Effector memory CD4-positive, alpha-beta T cell (primary cell): ENCODE measurements at places on chromosomes 5 and 9.

- no peak for DNase-seq
These were observed 15.6 kb downstream of the MTX3 start for GRCh38 chr5:79975422-79975821.

GRCh38 chr9:115442054-115442453 lies 324.1 kb upstream of the TNC start:
- no peak for DNase-seq

- DNase-seq: no peak
These were observed 63.1 kb upstream of the SMARCA2 start for GRCh38 chr9:1952001-1952400.

DNA sequence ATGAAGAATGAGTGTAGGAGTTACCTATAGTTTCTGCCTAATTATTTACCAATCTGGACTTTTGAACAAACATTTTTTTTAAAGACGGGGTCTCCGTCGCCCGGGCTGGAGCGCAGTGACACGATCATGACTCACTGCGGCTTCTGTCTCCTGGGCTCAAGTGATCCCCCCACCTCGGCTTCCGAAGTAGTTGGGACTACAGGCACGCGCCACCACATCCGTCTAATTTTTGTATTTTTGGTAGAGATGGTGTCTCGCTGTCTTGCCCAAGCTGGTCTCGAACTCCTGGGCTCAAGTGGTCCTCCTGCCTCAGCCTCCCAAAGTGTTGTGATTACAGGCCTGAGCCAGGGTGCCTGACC lies 1.5 kb downstream of the CTNNA1 start:
- no peak for DNase-seq

DNA sequence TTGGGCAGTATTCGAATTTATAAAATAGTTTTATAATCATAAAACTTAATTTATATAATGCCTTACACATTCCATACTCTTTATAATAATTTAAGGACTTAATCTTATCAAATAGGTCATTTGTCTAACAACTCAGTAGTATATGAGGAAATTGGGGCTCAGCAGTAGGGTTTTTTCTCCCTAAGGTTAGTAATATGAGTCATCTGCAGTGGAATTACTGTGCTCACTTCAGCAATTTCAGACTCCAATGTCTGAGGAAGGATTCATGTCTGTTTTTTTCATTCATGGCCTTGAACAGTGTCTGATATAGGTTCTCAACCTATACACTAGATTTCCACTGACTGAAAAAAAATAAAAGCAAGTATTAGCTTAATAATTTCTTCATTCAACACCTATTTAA lies 7.4 kb downstream of the DMRTA1 start:
- DNase-seq: no peak

DNA sequence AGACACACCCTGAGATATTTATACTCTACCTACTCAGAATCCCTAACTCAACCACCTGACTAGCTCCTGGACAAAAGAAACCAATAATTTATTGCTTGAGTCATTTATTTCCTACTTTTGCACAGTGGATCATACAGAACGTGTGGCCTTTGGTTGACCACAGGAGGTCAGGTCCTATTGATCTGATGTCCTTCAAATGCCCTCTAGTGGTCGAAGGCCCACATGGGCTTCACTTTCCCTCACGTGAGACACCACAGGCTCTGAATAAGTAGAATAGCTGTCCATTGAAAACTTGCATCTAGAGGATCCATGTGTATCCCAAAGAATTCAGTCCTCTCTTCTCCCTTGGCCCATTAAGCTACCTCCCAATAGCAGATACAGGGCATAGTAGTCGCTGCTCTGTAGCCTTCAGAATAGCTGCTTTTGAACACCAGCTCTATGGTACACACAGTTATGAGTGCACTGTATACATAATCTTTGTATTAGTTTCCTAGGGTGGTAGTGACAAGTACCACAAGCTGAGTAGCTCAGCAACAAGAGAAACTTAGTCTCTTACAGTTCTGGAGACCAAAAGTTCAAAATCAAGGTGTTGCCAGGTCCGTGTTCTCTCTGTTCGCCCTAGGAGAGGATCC lies 177.6 kb upstream of the SMARCA2 start:
- no peak for DNase-seq

GRCh38 chr9:114676901-114677300 lies 5.1 kb downstream of the TEX48 start:
- DNase-seq: no peak

GRCh38 chr5:106269252-106269843 lies 1401.4 kb downstream of the EFNA5 start:
- no peak for DNase-seq

DNA sequence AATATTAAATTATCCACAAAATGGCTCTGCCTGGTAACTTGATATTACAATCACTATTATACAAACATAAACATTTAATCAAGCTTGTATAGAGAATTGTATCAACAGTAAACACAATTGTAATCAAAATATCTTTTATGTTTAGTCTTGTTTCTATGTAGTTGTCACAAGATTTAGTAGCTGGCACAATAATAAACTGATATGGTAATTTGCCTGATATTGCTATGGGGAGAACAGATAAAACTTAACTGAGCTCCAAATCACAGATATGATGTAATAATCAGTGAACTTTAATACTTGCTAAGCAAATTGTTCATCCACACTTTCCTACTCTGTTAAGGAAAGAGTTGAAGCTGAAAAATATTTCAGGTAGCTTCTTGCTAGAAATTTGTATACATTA lies 189.8 kb downstream of the MPDZ start:
- no peak for DNase-seq

DNA sequence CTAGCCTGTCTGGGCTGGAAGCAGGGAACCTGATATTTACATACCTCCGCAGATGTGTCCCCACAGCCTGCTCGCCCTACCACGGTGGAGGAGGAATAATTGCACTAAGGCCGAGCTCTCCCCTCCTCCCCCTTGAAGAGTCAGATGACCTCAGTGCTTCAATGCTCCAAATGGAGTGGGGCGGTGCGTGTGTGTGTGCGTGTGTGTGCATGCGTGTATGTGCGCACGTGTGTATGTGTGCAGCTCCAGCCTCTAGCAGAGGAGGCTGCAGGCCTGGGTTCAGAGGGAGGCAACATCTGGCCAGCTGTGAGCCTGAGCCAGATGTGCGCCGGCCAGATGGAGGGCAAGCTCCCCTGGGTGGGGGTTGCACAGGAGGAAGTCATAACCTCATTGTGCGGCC lies 90.5 kb downstream of the NRG2 start:
- DNase-seq: no peak

- DNase-seq: no peak
These were observed 30.4 kb downstream of the DPYSL3 start for GRCh38 chr5:147479444-147479843.

- DNase-seq: no peak
These were observed 54.8 kb downstream of the FAM81B start for GRCh38 chr5:95445995-95446394.

DNA sequence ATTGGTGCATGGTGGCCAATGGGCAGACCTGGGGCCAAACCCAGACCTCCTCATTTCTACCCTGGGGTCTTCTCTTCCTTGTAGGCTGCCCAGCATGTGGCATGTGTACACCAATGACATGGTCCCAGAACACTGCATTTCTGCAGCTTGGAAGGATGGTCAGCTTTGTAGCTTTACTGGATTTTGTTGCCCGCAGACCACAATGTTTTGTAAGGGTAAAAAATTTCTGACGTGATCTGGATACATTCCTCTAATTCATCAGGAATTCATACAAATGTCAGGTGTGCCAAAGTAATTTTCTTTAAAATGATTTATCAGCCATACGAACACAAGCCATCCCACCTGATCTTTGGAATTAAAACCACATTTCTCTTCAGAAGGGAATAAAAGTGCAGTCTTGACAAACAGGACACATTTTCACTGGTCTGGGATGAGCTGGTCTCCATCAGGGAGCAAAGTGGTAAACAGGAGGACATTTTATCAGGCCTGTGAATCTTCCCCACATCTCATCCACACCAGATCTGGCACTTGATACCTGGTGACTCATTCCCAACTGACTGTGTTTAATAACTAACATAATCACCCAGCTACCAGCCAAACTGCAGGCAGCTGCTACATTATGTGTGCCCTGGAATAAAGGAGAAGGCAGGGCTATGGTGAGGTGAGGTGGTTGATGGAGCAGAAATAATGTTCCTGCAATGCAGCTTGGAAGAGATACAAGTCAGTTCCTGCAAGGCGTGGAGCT lies 103.9 kb downstream of the SPOCK1 start:
- DNase-seq: no peak

DNA sequence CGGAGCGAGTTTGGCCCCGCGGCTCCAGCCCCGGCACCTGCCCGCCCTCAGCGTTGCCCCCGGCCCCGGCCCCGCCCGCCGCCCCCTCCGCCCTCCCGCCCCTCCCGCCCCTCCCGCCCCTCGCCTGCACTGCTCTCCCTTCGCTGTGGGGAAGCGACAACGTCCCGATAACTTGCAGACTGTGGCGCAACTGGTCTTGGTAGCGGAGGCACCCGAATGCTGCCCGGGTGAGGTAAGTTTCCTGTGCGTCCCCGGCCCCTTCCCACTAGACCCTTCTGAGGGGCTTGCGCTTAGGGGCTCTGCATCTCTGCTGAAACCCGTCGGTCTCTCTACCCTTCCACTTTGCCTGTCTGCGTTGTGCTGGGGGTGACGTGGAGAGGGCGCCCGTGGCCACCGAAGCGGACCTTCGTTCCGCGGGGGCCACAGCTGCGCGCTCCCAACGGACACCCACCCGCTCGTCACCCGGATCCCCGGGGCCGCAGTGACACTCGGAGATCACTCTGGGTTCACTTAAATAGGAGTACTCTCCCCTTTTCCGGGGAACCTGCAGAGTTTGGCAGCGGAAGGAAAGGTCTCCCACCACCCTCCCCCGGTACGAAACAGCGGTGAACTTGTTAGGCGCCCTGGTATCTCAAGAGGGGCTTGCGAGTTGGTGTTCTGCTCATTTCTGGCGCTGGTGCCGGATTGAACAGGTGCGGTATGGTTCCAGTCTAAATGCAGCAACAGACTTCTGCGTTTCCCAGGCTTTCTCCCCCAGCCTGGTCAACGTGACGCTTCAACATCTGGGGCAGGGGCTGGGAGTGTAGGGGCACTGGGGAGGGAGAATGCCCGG lies 707 bp downstream of the PIP5K1B start:
- DNase-seq: no peak

- no peak for DNase-seq
These were observed 12.7 kb upstream of the PLEKHG4B start for GRCh38 chr5:79263-79662.

GRCh38 chr5:95005811-95006210 lies 279.1 kb downstream of the MCTP1 start:
- DNase-seq: no peak

- no peak for DNase-seq
These were observed 95.3 kb downstream of the PRELID2 start for GRCh38 chr5:145739843-145740242.

DNA sequence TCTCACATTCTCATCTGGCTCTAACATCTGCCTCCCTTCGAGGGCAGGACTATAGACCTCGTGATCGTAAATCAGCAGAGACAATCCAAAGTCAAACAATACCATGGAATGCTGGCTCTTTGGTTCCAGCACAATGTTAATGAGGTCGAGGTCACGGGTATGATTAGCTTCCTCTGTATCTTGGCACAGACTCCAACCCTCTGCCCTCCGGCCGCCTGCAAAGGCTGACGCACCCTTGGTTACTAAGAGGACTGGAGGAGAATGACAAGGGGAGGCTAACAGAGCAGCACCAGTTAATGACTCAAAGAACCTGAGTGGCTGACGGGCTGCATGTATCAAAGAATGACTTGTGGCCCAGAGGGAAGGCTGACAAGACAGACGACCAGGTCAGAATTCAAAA lies 10.1 kb downstream of the LHFPL2 start:
- DNase-seq: no peak

- DNase-seq: no peak
These were observed 78.1 kb downstream of the GPR21 start for GRCh38 chr9:123111427-123112014.

DNA sequence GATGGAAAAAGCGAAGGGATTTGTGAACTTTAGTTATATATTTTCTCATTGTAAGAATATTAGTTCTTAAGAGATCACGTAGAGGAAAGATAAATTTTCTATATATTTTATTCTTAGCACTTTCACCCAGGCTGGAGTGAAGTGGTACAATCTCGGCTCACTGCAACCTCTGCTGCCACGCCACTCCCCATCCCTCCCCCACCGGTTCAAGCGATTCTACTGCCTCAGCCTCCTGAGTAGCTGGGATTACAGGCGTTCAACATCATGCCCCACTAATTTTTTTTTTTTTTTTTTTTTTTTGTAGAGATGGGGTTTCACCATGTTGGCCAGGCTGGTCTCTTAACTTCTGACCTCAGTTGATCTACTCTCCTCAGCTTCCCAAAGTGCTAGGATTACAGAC lies 42.6 kb downstream of the RAB24 start:
- no peak for DNase-seq

DNA sequence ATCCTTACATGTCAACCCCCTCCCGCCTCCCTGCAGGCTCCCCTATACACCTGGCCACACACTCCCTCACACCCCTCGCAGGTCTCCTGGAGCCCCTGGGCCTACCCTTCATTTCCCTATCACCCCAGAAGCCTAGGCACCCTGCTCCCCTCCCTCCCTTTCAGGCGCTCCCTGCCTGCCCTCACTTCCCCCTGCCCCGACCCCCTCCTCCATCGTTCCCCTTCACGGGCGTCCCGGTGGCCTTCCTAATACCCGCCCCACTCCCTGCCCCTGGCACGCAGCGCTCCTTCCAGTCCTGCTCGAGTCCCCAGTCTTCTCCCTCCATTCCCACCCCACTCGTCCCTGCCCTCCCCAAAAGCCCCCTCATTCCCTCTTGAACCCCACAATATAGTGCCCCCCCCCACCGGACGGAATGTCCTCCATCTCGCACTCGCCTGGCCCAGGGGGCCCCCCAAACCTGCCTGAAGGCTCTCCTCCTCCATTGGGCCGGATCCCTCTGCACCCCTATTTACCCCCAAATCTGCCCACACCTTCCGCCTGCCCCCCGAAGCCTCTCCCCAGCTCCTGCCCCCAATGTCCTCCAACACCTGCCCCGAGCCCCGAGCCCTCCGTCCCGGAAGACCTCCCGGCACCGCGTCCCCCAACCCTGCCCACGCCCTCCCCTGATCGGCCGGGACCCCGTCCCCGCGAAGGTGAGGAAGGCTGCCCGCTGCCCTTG lies 746 bp downstream of the STRBP start:
- DNase-seq: no peak

DNA sequence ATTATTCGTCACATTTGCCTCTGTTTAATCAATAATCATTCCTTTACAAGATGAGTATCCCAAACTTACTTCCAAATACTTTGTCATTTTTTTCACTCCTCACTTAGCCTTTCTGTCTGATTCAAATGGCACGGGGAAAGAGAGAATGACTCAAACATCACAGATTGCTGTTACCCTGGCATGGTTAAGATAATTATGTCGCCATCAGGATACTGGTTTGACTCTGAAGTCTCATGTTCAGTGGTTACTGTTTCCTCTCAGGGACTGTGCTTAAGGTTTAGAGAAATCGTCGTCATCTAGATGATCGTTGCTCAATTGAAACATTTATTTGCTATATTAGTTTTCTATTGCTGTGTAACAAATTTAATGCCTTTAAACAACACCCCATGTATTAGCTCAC lies 45.2 kb upstream of the RAD23B start:
- DNase-seq: no peak

GRCh38 chr5:108858959-108859358 lies 111.3 kb downstream of the FER start:
- no peak for DNase-seq

- no peak for DNase-seq
These were observed 141.7 kb downstream of the AUH start for GRCh38 chr9:91220021-91220420.
